Fibroblast of lung (primary cell): ENCODE measurements at places on chromosomes 12 and 14. TPM values are rescaled to one million over a fixed set of nuclear protein-coding genes. Genes with fewer than 3 reads are reported as not detected.
A peak's percentile ranks its signal among the peaks of the same experiment; 100 is the strongest.

TRMT5 gene
- 8.0 and 9.3 TPM in 2 replicates for polyA plus RNA-seq

PITPNM2 gene
- polyA plus RNA-seq = 2.2 and 4.9 TPM in 2 replicates

KRT73 gene
- not detected in 2 replicates for polyA plus RNA-seq

RIMBP2 gene
- polyA plus RNA-seq = not detected in 2 replicates

TAS2R14 gene
- 1.3 and 2.0 TPM in 2 replicates for polyA plus RNA-seq

A2ML1 gene
- polyA plus RNA-seq = not detected in 2 replicates

CLEC2B gene
- polyA plus RNA-seq = 9.3 and 9.7 TPM in 2 replicates

PLD4 gene
- 0.02 TPM in 1 of 2 replicates, not detected in the other for polyA plus RNA-seq

DNA sequence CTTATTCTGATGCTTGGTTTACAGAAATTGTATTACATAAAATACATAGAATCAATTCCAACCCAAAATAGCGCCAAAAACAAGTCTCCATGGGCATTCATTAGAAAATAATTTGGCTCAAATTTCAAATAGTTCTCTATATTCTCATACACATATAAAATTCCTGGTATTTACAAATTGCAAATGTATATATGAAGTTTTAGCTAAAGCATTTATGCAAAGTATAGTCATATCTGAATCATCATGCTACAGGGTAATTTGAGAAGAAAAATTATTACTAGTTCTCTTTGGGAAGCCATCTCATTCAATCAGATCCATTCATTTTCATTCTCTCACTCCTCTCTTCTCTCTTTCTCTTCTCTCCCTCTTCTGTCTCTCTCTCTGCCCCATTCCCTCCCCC is 257.8 kb downstream of the DPF3 start:
- DNase-seq = no peak
- no peaks in the 10 kb centered on the region for H3K27me3 ChIP-seq
- H3K4me3 ChIP-seq = no peak overlapping the region
- H3K27ac ChIP-seq = peak overlapping the region; percentile 66
- no peaks in the 10 kb centered on the region for H3K36me3 ChIP-seq

DNA sequence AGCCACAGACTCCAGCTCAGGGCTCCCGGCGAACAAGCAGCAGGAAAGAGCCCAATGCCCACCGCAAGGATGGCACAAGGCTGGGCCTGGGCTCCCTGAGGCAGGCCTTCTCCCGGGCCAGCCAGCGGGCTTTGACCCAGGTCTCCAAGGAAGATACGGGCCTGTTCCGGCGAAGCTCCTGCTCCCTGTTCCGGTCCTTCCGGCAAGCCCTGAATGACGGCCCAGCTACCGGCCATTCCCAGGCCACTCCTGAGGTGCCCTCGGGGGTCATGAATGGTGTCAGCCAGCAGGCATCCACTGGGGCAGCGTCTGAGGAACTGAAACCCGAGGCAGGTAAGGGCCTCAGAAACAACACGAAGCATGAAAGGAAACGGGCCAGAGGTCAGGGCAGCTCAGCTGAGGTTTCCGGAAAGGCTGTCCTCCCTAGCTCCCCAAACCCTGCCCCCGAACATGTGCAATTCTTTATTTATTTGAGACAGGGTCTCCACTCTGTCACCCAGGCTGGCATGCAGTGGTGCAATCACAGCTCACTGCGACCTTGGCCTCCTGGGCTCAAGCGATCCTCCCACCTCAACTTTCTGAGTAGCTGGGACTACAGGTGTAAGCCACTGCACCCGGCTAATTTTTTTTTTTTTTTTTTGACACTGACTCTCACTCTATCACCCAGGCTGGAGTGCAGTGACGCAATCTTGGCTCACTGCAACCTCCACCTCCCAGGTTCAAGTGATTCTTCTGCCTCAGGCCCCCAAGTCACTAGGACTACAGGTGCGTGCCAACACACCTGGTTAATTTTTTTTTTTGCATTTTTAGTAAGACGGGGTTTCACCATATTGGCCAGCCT is 6.0 kb downstream of the EXOC3L4 start:
- no peak overlapping the region for H3K27ac ChIP-seq
- no peaks in the 10 kb centered on the region for H3K36me3 ChIP-seq
- H3K4me3 ChIP-seq = no peak overlapping the region
- peaks cover 5% of the 10 kb centered on the region for H3K4me1 ChIP-seq
- DNase-seq = no peak

DNA sequence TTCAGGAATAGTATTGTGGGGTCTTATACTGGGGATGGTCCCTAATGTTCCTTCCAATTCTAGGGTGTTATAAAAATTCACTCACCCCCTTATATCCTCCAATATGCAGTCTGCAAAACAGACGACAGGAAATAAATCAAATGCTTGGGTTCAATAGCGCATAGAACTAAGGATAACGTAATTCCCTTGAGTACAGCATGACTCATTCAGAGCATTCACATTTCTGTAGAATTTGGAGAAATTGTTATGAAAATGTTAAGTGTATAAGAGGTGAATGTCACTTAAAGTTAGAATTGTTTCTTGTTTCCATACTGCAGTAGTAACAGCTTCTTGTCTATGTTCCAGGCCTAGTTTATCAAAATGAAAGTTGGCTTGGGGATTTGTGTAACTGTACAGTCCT is 271.4 kb downstream of the RPS29 start:
- H3K4me1 ChIP-seq = no peaks in the 10 kb centered on the region
- H3K27ac ChIP-seq = no peak overlapping the region
- H3K4me3 ChIP-seq = no peak overlapping the region

DNA sequence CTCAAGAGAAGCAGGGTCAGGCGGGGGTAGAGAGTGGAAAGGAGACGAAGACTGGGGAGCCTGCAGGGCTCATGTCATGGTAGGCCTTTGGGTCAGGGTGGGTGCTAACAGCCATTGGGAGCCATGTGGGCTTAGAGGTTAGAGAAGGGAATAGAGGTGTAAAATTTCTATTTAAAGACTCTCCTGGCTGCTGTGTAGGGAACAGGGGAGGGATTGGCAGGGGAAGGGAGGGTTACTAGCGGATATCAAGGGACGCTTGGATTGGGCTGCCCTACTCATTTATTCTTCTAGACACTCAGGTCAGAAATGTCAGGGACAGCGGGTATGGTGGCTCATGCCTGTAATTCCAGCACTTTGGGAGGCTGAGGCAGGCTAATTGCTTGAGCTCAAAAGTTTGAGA is 18.2 kb downstream of the WSCD2 start:
- H3K27me3 ChIP-seq = no peaks in the 10 kb centered on the region
- no peak for DNase-seq
- no peak overlapping the region for H3K4me3 ChIP-seq
- H3K27ac ChIP-seq = no peak overlapping the region
- H3K4me1 ChIP-seq = no peaks in the 10 kb centered on the region

- H3K27ac ChIP-seq = no peak overlapping the region
These were observed 1.6 kb downstream of the MLEC start for GRCh38 chr12:120688527-120689071.

DNA sequence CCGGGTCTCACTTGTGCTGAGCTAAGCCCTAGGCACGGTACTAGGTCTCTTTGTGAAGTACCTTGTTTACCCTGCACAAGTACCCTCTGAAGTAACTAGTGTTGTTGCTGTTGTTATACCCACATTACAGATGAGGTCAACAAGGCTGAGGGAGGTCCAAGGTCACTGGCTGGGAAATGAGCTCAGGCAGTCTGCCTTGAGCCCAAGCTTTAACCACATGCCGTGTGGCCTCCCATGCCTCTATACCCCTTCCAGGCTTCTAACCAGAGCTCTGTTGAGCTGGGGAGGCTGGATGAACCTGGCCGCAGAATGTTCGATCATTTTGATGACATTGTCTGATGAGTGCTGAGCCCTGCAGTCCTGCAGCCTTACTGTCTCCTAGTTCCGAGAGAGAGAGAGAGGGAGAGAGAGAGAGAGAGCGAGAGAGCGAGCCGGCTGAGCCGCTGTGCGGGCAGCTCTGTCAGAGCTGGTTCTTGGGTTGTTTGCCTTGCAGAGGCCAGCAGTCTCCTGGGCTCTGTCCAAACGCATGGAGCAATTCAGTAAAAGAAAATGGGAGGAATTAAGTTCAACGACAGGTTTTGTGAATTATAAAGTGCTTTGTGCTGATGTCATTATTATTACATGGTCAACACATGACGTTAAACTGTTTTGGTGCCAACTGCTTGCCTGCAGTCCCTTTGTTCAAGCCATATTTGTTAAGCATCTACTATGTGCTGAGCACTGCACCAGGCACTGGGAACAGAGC is 13.1 kb downstream of the JDP2 start:
- H3K27me3 ChIP-seq = no peaks in the 10 kb centered on the region
- peak; percentile 95 for DNase-seq
- H3K27ac ChIP-seq = peak overlapping the region; percentile 82
- peaks cover 5% of the 10 kb centered on the region for H3K36me3 ChIP-seq

DNA sequence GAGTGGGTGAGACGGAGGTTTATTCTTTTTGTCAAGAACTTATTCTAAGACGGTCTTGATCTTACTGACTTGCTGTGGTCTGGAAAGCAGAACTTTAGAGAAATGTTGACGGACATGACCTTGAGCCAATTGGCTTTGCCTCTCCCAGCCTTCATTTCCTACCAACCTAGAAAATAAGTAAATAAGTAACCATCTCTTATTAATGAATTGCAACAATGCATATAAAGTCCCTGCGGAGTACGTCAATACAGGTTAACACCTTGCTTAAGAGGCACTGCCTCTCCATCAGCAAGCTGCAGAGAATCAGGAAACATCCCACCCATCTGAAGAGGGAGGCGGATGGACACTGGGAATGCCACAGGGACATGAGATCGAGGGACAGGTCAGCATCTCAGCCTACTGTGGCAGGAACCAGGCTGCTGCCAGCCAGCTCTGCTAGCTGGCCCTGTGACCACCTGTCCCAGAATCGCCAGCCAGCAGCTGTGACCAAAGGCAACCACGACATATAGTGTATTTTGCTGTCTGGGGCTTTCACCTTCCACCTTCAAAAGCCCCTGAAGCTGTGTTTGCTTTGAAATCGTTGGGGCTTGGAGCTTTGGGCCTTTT is 208.3 kb downstream of the BCL11B start:
- H3K4me3 ChIP-seq = no peak overlapping the region
- no peaks in the 10 kb centered on the region for H3K27me3 ChIP-seq
- H3K4me1 ChIP-seq = no peaks in the 10 kb centered on the region
- no peaks in the 10 kb centered on the region for H3K36me3 ChIP-seq

DNA sequence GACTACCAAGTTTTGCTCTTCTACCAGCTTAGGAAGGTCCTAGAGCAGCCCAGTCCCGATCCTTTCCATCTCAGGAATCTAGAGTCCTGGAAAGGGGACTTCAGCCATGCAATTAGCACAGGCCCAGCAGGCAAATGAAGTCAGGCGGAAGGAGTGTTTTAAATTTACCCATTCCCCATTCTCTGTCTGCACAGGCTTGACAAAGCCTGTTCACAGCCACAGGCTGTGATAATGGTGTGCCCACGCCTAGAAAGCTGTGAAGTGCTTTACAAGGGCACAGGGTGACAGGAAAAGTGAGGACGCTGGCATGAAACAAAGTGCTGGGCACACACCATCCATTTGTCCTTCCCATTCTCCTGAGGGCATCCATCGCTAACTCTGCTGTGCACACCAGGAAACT is 79.0 kb downstream of the PITPNM2 start:
- H3K4me3 ChIP-seq = no peak overlapping the region
- peaks cover 13% of the 10 kb centered on the region for H3K4me1 ChIP-seq
- no peak for DNase-seq
- H3K27me3 ChIP-seq = no peaks in the 10 kb centered on the region
- no peak overlapping the region for H3K27ac ChIP-seq
- no peaks in the 10 kb centered on the region for H3K36me3 ChIP-seq

- DNase-seq = peak; percentile 83
- H3K4me1 ChIP-seq = peaks cover 3% of the 10 kb centered on the region
- no peaks in the 10 kb centered on the region for H3K27me3 ChIP-seq
- no peaks in the 10 kb centered on the region for H3K36me3 ChIP-seq
These were observed 64.4 kb upstream of the FUT8 start for GRCh38 chr14:65348137-65348536.

DNA sequence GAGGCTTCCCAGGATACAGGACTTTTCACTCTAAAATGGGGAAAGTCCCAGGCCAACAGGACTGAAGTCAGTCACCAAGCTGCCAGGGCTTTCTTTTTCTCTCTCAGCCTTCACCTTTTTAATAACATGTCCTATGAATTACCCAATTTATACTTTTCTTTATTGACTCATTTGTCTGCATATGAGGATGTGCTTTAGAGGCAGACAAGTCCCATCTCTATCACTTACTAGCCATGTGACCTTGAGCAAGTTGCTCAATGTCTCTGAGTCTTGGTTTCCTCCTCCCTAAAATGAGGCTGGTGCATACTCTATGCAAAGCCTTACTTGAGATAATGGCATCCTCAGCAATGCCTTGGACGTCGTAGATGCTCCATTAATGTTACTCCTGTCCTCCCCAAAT is 98.1 kb upstream of the TMPO start:
- DNase-seq = no peak
- H3K4me3 ChIP-seq = no peak overlapping the region
- no peak overlapping the region for H3K27ac ChIP-seq
- H3K27me3 ChIP-seq = no peaks in the 10 kb centered on the region
- H3K4me1 ChIP-seq = peaks cover 7% of the 10 kb centered on the region
- H3K36me3 ChIP-seq = no peaks in the 10 kb centered on the region

- H3K27me3 ChIP-seq = no peaks in the 10 kb centered on the region
- H3K36me3 ChIP-seq = no peaks in the 10 kb centered on the region
- peak; percentile 15 for DNase-seq
- no peaks in the 10 kb centered on the region for H3K4me1 ChIP-seq
- H3K4me3 ChIP-seq = no peak overlapping the region
These were observed 51.8 kb downstream of the FOXN3 start for GRCh38 chr14:89365061-89365801.

DNA sequence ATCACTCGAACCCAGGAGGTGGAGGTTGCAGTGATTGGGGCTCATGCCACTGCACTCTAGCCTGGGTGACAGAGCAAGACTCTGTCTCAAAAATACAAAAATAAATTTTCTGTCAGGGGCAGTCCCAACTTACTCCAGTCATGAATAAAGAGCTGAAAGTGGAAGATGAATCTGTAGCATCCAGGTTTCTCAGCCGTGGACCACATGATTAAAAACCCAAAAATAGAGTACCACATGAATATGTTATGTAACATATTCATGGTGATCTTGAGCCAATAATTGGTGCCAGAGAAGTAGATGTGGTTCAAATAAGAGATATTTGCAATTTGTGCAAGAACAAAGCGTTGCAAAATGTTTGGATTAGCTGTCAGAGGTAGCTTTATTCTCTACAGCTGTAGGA is 23.1 kb downstream of the SPIC start:
- peak; percentile 36 for DNase-seq
- no peaks in the 10 kb centered on the region for H3K27me3 ChIP-seq
- H3K4me1 ChIP-seq = no peaks in the 10 kb centered on the region
- H3K4me3 ChIP-seq = no peak overlapping the region
- no peak overlapping the region for H3K27ac ChIP-seq

DNA sequence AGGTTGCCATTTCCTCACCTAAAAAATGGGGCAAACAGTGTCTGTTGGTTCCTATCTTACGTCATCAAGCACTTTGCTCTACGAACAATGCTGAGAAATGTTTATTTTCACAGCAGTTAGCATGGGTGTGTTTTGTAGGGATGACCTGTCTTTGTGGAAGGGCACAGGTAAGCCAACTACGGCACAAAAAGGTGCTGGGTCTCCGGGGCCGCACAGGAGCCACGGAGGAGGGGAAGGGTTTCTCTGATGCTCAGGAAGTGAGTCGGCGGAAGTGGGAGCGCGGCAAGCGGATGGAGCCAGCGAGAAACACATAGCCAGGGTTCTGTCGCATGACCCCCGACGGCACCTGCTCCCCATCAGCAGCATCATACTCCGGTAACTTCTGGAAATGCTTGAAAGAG is 65.6 kb upstream of the TCL1B start:
- no peaks in the 10 kb centered on the region for H3K36me3 ChIP-seq
- no peaks in the 10 kb centered on the region for H3K4me1 ChIP-seq
- no peaks in the 10 kb centered on the region for H3K27me3 ChIP-seq
- DNase-seq = no peak

GRCh38 chr14:72513965-72514659 is 379.8 kb downstream of the DPF3 start:
- peaks cover 12% of the 10 kb centered on the region for H3K27me3 ChIP-seq
- DNase-seq = peak; percentile 75
- H3K36me3 ChIP-seq = no peaks in the 10 kb centered on the region
- H3K4me3 ChIP-seq = no peak overlapping the region
- H3K4me1 ChIP-seq = peaks cover 4% of the 10 kb centered on the region
